HEK293T (cell line): ENCODE measurements at places on chromosomes 16 and 17.

DNA sequence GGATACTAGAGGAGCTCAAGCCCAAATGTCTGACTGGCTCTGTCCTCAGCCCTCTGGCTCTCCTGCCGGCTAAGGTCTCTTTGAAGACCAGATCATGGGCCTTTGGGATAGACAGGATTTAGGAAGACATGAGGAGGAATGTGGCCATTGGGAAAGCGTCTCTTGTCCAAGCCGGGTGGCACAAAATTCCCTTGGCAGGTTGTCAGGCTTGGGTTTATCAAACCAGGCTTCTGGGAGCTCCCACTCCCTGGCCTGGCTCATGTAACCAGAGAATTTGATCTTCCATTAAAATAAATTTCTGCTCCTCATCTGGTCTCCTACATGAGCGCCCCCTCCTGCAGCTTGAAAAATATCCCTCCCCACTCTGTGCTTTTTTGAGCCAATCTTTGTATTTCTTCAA lies 71.1 kb downstream of the IRX3 start:
- DNase-seq: no peak

DNA sequence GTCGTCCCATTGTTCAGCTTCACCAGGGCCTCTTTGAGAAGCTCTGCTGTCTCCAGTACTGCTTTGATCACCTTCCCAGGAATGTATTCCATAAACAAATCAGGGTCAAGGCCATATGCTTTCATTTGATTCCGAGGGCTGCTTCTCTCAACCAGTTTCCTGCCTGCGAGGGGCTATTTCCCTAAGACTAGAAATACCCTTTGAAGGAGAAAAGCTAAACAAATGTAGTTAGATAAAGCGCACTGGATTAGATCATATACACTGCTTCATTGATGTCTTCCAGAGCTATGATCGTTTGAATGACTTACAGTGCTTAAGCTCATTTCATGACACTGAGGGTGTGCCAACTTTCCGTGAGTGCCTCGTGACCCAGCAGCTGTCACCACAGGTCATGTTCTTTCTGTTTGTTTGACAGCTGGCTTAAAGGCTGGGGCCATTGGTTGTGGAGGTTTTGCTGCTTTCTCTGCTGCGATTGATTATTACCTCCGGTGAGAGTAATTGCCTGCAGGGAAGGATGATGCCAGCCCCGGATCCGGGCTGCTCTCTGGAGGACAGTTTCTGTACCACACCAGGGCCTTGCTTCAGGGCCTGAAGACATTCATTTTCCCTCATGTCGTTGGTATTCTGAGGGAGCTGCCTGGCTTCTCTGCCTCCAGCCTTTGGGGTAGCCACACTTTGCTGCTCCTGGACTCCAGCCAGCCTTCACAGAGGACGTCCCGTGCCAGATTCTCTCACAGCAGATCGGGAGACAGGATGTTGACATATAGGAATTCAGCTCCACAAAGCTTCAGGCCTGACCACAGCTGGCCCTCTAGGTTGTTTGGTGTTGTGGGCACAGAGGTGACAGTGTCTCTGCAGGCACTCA lies 3.9 kb downstream of the TIMM22 start:
- no peak for DNase-seq

DNA sequence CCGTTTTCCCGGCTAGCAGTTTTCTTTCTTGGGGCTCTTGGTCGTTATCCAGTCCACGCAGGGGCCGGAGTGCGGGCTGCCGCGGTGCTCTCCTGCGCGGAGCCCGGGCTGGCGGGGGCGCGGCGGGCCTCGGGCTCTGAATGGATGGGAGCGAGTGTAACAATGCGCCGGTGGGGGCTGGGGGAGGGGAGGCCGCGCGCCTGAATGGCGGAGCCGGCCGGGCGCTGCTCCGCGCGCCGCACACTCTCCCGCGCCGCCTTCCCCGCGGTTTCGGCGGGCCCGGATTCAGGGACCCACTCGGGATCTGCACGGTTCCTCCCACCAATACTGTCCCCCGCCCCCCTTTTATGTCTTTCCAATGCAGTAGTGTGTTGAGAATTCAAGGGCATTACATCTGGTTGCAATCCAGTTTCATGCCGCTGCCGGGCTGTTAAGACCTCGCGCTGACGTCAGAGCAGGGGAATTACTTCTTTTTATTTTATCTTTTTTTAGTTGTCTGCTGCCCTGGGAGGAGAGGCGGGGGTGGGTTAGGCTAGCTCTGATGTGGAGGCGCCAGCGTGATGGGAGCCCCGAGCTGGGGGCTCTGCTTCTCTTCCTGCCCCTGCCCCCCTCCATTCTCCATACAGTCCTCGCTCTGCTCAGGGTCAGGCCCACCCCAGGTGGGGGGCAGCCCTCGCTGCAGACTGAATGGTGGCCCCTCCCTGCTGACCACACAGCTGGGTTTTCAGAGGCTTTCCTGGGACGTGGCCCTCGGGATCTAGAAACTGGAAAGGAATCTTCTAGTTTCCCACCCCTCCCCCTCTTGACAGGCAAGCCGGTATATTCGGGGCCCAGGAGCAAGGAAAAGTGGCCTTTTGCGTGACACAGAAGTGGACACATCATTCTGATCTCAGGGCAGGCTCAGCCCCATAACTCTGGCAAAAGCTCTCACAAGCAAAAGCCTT lies 1.8 kb downstream of the RAI1 start:
- DNase-seq: peak; percentile 67

DNA sequence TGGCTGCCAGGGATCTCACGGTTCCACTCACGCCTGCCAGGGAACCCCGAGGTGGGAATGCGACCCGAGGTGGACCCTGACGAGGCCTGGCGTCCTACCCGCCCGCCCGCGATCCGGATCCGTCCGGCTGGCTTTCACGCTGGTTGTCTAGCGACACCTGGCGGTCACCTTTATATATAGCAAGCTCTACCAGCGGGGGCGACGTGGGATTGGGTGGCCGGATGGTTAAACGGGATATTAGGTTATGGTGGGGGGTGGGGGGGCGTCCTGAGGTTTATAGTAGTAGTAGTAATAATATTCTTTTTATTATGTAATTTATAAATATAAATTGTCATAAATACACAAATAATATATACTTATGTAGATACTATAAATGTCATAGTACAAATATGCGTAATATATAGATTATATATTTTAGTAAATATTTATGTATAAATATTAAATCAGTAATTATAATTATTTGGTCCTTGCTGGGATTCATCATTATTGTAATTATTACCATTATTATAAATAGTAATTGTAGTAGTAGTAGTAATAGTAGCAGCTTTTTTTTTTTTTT lies 136.9 kb downstream of the KCNJ12 start:
- peak; percentile 88 for DNase-seq

DNA sequence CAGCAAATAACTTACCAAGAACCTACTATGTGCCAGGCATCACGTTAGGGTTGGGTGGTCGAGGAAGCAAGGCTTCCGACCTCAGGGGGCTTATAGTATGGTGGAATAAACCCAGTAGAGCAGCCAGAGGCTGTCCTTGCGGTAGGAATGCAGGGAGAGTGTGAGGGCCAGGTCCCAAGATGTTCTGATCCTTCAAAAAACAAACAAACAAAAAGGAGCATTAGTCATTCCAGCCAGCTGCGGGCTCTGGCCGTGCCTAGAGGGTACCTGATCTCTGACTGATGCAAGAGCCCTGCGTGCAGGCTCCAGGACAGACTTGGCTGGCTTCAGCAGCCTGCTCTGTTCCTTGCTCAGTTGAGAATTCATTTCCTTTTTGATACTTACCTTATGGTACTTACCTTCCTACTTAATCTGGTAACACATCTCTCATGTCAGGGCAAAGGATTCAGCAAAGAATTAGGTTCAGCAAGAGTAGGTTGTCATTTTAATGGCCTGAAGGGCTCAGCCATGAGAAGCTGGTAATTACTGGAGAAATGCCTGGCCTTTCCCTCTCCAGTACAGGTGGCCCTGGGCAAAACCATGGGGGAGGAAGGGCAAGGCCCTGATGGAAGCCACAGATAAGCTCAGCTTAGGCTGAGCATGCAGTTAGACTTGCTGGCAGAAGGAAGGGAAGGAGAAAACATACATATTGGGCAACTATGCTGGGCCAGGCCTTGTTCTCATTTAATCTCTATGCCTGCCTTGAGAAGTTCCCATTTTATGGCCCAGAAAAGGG lies 18.4 kb downstream of the CYB5D2 start:
- peak; percentile 47 for DNase-seq

DNA sequence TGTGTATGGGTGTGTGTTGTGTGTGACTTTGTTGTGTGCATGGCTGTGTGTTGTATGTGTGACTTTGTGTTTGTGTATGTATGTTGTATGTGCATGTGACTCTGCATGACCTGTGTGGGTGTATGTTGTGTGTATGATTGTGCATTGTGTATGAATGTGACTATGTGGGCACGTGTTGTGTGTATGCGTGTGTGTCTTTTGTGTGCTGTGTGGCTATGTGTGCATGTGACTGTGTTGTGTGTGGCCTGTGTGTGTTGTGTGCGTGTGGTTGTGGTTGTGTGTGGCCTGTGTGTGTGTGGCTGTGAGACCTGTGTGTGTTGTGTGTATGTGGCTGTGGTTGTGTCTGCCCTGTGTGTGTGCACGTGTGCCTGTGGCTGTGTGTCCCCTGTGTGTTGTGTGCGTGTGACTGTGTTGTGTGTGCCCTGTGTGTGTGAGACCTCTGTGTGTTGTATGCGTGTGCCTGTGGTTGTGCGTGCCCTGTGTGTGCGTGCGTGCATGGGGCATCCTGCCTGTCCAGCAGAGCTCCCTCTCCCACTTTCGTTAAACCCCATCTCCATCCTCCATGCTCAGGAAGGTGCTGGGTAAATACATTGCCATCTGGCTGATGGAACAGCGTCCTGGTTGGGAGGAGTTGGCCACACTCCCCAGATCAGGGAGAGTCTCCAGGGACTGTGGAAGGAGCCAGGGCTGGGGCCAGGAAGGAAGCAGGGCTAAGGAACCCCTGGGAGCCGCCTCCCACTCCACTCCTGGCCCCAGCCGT lies 90.1 kb upstream of the GSE1 start:
- DNase-seq: no peak

GRCh38 chr17:82376042-82376730 lies 4.6 kb downstream of the UTS2R start:
- no peak for DNase-seq

DNA sequence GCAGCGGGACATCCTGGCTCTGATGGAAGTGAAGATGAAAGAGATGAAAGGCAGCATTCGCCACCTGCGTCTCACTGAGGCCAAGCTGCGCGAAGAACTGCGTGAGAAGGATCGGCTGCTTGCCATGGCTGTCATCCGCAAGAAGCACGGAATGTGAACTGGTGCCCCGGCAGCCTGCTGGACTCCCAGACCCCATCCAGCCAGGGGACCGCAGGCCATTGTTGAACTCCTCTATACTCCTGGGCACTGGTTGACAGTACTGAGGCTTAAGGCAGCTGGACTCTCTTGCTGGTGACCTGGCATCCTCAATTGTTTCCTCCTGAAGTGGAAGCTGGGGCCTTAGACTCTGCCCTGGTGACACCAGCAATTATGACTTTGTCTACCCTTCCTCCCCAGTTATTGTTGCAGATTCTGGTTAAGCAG lies 1.2 kb downstream of the THAP11 start:
- no peak for DNase-seq

GRCh38 chr17:39603304-39604016 lies 4.3 kb downstream of the NEUROD2 start:
- no peak for DNase-seq

DNA sequence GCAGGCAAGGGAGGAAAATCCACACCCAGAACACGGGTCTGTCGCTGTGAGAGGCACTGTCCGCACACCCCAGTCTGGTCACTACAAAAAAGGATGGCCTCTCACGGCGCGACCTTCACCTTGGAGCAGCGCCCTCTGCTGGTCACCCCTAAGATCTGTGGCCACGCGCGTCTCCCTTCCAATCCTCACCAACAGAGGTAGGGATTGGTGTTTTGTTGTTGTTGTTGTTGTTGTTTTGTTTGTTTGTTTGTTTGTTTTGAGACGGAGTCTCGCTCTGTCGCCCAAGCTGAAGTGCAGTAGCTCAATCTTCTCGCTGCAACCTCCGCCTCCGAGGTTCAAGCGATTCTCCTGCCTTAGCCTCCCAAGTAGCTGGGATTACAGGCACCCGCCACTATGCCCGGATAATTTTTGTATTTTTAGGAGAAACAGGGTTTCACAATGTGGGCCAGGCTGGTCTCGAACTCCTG lies 15.0 kb upstream of the C17orf58 start:
- DNase-seq: peak; percentile 67

GRCh38 chr16:50830698-50831097 lies 88.8 kb downstream of the CYLD start:
- no peak for DNase-seq

- DNase-seq: no peak
Measured at GRCh38 chr17:11825572-11826209, 171.6 kb downstream of the ZNF18 start.

GRCh38 chr16:6804461-6804860 lies 528.2 kb upstream of the RBFOX1 start:
- no peak for DNase-seq

DNA sequence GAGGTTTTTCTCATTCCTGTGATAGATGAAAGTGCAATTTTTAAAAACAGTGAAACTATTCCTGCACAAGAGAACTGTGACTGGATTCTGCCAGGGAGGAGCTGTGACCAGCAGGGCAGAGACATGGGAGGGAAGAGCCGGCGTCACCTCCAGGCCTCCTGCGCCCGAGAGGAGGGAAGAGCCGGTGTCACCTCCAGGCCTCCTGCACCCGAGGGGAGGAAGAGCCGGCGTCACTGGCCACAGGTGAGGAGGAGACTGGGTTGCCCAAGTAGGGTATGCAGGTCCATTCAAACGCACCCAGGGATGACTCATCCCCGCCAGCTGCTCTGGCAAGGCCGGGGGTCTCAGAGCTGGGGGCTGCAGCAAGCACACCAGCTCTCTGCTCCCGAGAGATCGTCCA lies 56.7 kb downstream of the METRNL start:
- DNase-seq: no peak

GRCh38 chr16:714558-715476 lies at the start of gene METRN:
TSS of gene METRN (plus strand) at chr16:715118. CDS start at chr16:715290, 172 bp downstream.
- peak; percentile 85 for DNase-seq

GRCh38 chr17:28470914-28471366 lies 2.5 kb upstream of the SLC13A2 start:
- no peak for DNase-seq
